Kidney (tissue), 22 donors: ENCODE measurements at places on chromosomes 12 and 14. TPM values are rescaled to one million over a fixed set of nuclear protein-coding genes. Genes with fewer than 3 reads are reported as not detected.

GRCh38 chr12:34398366-34398705 lies 376.0 kb downstream of the ALG10 start:
- no peak for DNase-seq
- no peaks in the 10 kb centered on the region for H3K4me1 ChIP-seq
- H3K27me3 ChIP-seq: no peaks in the 10 kb centered on the region

DNA sequence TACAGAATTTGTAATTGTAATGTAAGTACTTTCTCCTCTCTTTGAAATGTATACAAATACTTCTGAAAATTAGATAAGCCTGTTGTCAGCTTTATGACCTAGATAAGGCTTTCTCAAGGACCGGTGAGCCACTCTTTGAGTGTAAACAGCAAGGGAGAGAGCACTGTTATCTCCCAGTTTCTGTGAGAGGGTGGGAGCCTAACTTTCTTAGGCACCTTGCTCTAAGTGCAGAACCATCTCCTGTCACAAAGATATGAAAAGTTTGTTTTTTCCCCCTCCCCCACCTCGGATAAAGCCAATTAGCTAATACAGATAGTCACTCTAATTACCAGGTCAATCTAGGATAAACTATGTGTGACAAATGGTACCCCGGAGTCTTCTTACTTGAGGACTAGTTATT lies 35.8 kb downstream of the CAPS2 start:
- no peak for DNase-seq
- H3K27me3 ChIP-seq: no peaks in the 10 kb centered on the region
- no peak overlapping the region for H3K4me3 ChIP-seq
- no peaks in the 10 kb centered on the region for H3K36me3 ChIP-seq
- H3K27ac ChIP-seq: no peak overlapping the region

POTEM gene
- not detected for total RNA-seq

CHURC1 gene
- 70.4 TPM for total RNA-seq

- H3K4me1 ChIP-seq: no peaks in the 10 kb centered on the region
- no peak for DNase-seq
- no peak overlapping the region for H3K27ac ChIP-seq
- H3K36me3 ChIP-seq: peaks cover 8% of the 10 kb centered on the region
Measured at GRCh38 chr12:68835333-68835908, 27.4 kb downstream of the MDM2 start.
